ENCODE measurements at places on chromosomes 5 and 9.

- DNase-seq, result no peak
Observed at GRCh38 chr9:87898151-87898550, 15.5 kb downstream of the SPATA31E1 start.

- DNase-seq, result no peak
Observed at GRCh38 chr5:42840269-42840668, 28.6 kb upstream of the SELENOP start.

DNA sequence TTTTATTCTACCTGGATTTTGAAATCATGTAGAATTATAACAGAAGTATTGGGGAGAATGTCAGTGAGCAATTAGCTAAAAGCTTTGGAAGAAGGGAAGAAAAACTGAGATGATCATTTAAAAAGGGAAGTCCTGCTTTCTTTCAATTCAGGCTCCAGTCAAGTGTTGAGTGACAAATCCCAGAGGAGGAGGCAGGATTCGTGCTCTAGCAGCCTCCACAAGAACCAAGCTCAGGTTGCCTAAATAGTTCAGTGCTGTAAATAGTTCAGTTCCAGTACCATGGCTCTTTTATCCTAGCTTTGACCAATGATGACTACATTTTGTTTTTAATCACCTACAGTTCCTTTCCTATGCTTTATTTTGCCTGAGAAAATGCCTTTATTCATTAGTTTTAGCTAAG lies 204.9 kb upstream of the NREP start:
- no peak for DNase-seq

GRCh38 chr9:135126451-135127187 lies 39.2 kb downstream of the OLFM1 start:
- no peak for DNase-seq

DNA sequence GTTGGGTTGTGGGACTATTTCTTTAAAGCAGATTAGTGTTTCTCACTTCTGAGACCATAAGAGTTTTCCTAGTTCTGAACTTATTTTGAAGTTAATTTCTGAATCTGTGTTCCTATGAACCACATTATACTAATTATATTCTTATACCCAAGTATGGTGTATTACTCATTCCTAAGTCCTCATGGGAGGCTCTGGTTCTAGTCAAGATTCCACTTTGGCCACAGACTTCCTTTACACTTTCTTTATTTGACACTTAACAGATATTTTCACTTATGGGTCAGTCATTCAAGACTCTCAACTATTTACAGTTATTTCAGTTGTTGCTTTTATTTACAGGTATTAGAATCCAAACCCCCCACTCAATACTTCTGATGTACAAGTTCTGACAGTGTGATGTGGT lies 937.2 kb upstream of the TYRP1 start:
- no peak for DNase-seq
